Stomach (tissue), 19 donors: ENCODE measurements at places on chromosomes 5 and 9. TPM values are rescaled to one million over a fixed set of nuclear protein-coding genes. Genes with fewer than 3 reads are reported as not detected.

- no peak overlapping the region for H3K27ac ChIP-seq
- H3K36me3 ChIP-seq, result no peaks in the 10 kb centered on the region
- no peak for DNase-seq
- peaks cover 22% of the 10 kb centered on the region for H3K4me1 ChIP-seq
Observed at GRCh38 chr9:4798281-4799032, 5.7 kb downstream of the RCL1 start.

Gene KIF24
- polyA plus RNA-seq, result 0.90 TPM

Gene HMCN2
- polyA plus RNA-seq, result 1.1 TPM

GRCh38 chr5:60207040-60207439 lies 313.5 kb upstream of the PDE4D start:
- no peaks in the 10 kb centered on the region for H3K36me3 ChIP-seq
- DNase-seq, result peak; percentile 11
- H3K4me3 ChIP-seq, result no peak overlapping the region
- no peaks in the 10 kb centered on the region for H3K27me3 ChIP-seq

GRCh38 chr5:33479311-33479710 lies 38.5 kb downstream of the TARS1 start:
- H3K4me1 ChIP-seq, result no peaks in the 10 kb centered on the region
- H3K27ac ChIP-seq, result no peak overlapping the region
- H3K36me3 ChIP-seq, result peaks cover 49% of the 10 kb centered on the region

Gene MCTP1
- 1.4 TPM for polyA plus RNA-seq

Gene FOXD4
- 0.25 TPM for polyA plus RNA-seq

DNA sequence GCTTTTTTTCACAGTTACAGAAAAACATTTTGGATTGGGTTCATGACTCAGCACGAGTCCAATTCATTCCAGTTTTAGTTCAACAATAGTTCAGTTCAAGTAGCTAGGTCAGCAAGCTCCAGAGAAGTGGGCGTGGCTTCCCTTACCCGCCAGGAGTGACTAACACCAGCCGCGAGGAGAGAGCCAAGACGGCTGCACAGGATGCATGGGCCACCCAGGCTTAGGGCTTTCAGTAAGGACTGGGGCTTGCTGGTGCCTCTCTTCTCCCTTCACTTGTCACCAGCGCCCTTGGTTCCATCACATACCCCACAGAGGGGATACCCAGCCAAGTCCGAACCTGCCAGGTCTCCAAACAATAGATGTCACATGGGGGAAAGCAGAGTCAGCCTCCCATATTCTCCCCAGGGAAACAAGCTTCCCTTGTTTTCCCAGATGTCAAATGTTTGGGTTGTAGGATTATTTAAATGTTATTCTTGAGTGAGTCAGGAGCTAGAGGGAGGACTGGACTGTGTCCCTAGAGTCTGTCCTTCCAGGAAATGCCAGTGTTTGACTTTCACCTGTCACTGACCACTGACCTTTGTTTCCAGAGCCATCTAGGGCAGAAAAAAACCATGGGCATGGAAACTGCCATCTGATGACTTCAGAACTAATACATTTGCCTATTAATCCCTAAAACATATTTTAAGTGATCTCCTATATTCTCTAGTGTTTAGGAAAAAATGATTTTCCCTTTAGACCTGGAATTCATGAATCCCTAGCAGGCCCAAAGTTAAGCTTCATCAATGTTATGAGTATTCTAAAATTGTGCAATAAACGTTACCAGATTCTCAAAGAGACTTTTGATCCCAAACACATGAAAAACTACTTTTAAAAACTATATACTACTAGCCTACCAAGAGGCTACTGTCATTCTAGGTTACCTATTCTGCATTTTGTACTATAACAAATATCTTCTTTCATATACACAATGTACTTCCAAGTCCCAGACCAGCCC lies 51.9 kb downstream of the NIPAL4 start:
- H3K4me3 ChIP-seq, result no peak overlapping the region
- DNase-seq, result peak; percentile 74
- H3K27ac ChIP-seq, result peak overlapping the region; percentile 83
- peaks cover 19% of the 10 kb centered on the region for H3K4me1 ChIP-seq
- no peaks in the 10 kb centered on the region for H3K27me3 ChIP-seq

- H3K4me1 ChIP-seq, result no peaks in the 10 kb centered on the region
- no peaks in the 10 kb centered on the region for H3K27me3 ChIP-seq
- H3K36me3 ChIP-seq, result peaks cover 73% of the 10 kb centered on the region
- H3K4me3 ChIP-seq, result no peak overlapping the region
- no peak for DNase-seq
Observed at GRCh38 chr5:863244-863805, 12.5 kb upstream of the ZDHHC11 start.

- H3K4me3 ChIP-seq, result no peak overlapping the region
- peaks cover 8% of the 10 kb centered on the region for H3K4me1 ChIP-seq
- no peak overlapping the region for H3K27ac ChIP-seq
- no peaks in the 10 kb centered on the region for H3K27me3 ChIP-seq
- no peak for DNase-seq
Observed at GRCh38 chr5:14495301-14495700, 86.3 kb upstream of the OTULINL start.

Gene CYSRT1
- polyA plus RNA-seq, result 3.4 TPM

Gene SNX18
- 4.4 TPM for polyA plus RNA-seq

DNA sequence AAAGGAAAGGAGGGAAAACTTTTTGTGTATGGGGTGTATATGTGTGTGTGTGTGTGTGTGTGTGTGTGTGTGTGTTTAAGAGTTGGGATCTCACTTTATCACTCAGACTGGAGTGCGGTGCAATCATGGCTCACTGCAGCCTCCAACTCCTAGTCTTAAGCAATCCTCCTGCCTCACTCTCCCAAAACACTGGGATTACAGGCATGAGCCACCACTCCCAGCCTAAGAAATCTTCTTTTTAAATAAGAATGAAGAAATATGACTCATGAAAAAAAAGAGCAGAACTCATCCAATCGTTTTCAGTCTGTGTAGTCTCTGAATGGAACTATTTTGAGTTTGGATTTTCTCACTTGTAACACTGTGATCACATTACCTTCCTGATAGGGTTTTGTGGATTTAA lies 601.5 kb downstream of the ACTL7B start:
- H3K4me3 ChIP-seq, result no peak overlapping the region
- H3K4me1 ChIP-seq, result no peaks in the 10 kb centered on the region
- H3K27me3 ChIP-seq, result no peaks in the 10 kb centered on the region
- DNase-seq, result no peak
- H3K36me3 ChIP-seq, result no peaks in the 10 kb centered on the region

DNA sequence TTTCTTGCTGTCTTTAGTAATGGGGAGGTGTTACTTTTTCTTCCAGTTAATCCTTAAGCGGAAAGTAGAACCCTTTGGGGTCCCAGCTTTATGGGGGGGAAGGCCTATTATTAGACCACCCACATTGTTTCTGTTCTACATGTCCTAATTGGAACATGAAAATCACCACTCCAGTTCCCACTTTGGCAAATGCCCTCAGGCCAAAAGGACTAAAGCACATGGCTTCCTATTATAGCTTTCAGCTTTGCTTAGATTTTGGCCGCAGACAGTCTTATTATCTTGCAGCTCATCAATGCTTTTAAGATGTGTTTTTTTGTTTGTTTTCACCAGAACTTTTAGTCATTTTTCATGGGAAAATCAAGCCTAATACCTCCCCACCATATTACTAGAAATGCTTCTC lies 296.8 kb upstream of the ANKH start:
- no peaks in the 10 kb centered on the region for H3K4me1 ChIP-seq
- DNase-seq, result peak; percentile 26
- no peak overlapping the region for H3K27ac ChIP-seq
- no peaks in the 10 kb centered on the region for H3K27me3 ChIP-seq

DNA sequence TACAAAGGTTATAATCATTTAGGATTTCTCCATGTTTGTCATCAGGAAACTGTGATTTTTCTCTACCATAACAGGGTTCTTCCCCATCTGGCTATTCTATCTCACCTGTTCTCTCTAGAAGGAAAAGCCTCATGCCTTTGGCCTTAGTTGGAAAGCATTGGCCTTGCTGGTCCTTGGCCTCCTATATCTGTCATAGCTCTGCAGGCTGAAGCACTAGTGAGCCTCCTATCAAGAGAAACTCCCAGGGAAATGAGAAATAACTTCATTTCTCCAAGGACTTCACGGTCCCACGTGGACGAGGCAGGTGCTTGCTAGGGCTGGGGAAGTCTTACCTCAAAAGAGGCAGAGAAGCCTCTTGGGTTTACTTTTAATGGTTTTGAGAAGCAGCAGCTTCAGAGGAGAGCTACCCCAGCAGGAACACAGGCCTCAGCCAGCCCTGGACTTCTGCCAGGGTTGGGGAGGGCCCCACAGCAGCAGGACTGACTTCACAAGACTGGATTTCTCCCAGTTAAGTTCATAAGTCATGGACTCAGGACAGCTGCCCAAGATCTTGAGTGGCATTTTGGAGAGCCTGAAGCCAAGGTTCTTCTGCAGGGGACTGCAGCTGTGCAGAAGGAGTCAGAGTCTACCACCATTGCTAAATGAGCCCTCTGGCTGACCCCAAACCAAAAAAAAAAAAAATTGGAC lies 15.8 kb upstream of the PSAT1 start:
- peaks cover 24% of the 10 kb centered on the region for H3K4me1 ChIP-seq
- no peak overlapping the region for H3K4me3 ChIP-seq
- no peaks in the 10 kb centered on the region for H3K36me3 ChIP-seq
- DNase-seq, result peak; percentile 84

GRCh38 chr5:147360816-147361215 lies 126.0 kb downstream of the STK32A start:
- no peak overlapping the region for H3K27ac ChIP-seq
- DNase-seq, result no peak
- H3K36me3 ChIP-seq, result no peaks in the 10 kb centered on the region
- H3K27me3 ChIP-seq, result no peaks in the 10 kb centered on the region

Gene SLC35D2
- 21.5 TPM for polyA plus RNA-seq
